ENCODE measurements at places on chromosomes 1 and 21. TPM values are rescaled to one million over a fixed set of nuclear protein-coding genes. Genes with fewer than 3 reads are reported as not detected.

Gene PIK3R3
- total RNA-seq = 1.0 TPM

Gene S100A5
- not detected for total RNA-seq

Gene KPRP
- not detected for total RNA-seq

Gene DIO1
- total RNA-seq = not detected

Gene COL8A2
- 0.24 TPM for total RNA-seq

Gene PRPF38A
- total RNA-seq = 75.6 TPM

Gene RRAGC
- total RNA-seq = 33.7 TPM

Gene SLAMF9
- not detected for total RNA-seq

Gene PRR9
- not detected for total RNA-seq

Gene ASH1L
- 75.6 TPM for total RNA-seq
